HT1080 (cell line): ENCODE measurements at places on chromosomes 7 and 10.

DNA sequence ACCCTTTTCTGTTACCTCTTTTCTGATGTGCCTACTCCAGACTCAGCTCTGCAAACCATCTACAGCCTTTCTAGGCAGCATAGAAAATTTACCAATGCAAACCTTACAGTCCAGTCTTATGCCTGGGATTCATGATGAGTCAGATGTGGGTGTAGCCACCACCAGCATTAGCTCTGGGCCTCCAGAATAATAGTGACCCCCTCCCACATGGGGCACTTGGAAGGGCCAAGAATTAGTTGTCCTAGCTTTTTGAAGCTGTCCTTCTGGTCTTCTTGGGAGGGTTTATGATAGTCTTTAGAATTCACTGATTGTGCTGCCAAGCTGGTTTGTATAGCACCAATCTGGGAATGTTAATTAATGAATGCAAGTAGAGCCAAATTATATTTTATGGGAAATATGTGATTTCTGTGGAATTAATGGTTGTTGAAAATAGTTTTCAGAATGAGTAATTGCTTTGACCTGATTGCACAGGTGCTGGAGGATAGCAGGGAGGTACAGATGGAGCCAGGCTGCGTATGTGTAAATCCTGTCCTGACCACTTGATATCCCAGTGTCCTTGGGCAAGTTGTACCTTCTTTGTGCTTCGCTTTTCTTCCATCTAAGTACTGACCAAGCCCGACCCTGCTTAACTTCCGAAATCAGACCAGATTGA, 94.8 kb downstream of the CPED1 start:
- DNase-seq: peak; percentile 87

- no peak for DNase-seq
These were observed 1.2 kb upstream of the FAS start for GRCh38 chr10:88989423-88989822.

GRCh38 chr10:21193196-21193595, 296.1 kb upstream of the NEBL start:
- no peak for DNase-seq

DNA sequence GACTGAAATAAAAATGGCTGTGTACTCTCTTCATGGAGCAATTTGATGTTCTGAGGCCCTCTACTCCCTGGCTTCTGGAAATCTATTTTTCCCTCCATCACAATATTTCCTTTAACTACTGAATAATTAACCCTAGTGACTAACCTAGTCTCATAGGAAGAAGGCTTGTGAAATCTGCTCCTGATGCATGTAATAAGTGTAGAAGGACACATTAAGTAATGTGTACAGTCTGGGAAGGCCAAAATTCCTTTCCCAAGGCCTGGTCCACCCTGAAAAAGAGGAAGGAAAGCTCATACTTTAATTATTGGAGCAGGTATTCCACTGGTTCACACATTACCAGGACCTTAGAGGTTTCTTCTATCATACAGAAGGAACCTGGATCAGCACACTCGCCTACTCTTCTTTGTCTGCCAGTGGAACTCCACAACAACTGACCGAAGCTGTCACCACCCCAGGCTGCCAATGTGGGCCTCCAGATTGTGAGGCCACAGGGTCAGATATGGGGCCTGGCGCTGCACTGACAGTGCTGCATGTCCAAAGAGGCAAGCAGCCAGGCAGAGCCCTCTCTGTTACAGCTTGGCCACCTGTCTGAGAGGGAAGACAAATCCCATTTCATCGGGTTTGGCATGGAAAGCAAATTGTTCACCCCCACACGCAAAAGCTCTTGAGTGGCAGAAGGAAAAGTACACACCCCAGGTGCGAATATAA, 54.4 kb upstream of the FAM133B start:
- no peak for DNase-seq

DNA sequence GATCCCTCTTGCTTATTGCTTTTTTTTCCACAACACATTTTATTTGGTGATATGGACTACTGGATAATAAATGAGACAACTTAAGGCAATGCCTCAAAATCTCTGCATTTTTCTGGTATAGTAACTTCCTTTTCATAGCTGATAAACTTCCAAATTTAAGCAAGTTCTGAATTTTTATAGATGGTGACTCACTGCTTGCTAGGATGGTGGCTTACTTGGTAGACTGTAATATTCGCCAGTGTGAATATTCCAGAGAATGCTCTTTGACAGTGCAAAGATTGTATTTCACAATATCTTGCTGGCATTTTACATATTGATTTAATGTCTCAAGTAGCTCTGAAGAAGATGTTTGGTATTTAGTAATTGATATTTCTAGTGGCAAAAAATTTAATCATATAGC, 472.4 kb downstream of the TFEC start:
- peak; percentile 18 for DNase-seq

GRCh38 chr10:77637532-77638320, at the start of gene KCNMA1:
Gene KCNMA1 (minus strand): TSS chr10:77637808.
- peak; percentile 82 for DNase-seq

DNA sequence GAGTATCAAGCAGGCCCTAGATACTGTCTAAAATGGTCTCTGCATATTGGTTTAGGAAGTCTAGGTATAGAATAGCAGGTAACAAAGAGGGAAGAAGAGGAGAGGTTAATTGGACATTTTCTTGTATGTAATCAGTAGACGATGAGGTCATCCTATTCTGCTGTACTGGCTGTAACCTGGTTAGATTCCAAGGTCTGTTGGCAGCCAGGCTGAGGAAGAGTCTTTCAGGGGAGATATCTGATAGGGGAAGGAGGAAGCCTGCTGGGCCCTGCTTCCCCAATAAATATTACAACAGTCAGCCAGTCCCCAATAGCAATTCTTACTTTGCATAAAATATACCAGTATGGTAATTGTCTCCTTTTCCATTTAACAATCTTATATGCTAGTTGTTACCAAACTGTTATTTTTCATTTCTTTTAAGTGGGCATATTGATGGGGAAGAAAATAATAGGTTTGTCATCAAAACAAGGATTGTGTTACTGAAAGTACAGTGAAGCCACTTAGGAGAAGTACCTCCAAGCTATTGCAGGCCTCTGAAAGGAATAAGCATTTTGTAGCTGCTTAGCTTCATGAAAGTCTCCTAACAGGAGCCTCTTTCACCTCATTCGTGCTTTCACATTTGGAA, 186.4 kb downstream of the LRRC4 start:
- DNase-seq: peak; percentile 14

DNA sequence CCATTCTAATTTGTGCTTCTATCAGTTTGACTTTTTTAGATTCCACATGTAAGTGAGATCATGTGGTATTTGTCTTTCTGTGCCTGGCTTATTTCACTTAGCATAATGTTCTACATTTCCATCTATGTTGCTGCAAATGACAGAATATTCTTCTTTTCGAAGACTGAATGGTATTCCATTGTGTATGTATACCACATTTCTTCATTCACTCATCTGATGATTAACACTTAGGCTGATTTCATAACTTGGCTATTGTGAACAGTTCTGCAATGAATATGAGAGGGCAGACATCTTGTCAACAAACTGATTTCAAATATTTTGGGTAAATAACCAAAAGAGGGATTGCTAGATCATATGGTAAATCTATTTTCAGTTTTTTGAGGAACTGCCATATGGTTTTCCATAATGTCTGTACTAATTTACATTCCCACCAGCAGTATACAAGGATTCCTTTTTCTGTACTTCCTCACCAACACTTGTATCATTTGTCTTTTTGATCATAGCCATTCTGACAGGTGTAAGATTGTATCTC, 52.9 kb downstream of the ZNF22 start:
- DNase-seq: no peak

DNA sequence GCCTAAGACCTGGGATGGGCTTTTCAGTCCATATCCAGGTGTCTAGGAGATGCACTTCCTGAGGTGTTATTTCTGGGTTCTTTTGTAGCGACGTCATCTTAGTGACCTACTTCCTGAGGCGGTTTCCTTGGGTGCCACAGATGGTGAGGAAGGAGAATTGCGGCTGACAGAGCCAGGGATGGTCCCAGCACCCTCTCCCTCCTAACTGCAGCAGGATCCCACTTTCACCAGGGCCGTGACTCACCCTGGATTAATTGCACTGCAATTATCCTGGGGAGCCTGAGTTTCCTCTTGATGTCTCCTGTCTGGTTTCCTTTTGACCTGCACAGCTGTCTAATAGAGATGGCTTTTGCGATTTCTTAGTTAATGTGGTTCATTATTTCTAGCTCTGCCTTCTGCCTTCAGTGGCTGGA, 271.7 kb downstream of the TCF7L2 start:
- DNase-seq: peak; percentile 78

- no peak for DNase-seq
These were observed 68.2 kb downstream of the TFEC start for GRCh38 chr7:115962340-115962739.

DNA sequence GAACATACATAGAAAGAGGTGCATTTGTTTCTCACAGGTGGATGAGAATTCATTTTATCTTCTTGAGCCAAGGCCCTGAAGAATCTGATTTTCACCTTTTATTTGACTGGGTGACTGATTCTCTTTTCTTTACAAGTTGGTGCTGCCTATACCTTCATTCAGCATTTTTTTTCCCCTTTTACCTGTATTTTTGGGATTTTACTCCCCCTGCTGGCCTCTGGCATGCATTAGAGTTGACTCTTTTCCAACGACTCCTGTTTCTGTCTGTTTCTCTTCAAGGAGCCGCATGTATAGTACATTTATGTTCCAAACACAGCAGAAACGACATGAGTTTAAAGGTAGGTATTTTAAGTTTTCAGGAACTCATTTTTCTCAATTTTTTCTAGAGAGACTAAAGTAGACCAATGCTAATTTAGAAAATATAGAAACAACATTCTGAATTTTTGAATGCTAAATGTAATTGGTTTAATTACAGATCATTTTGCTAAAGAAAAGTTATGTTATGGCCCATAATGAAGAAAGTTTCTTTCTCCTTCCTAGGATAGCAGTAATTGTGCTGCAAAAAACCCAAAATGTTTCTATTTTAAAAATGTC, 149.8 kb upstream of the HDAC9 start:
- DNase-seq: peak; percentile 71

DNA sequence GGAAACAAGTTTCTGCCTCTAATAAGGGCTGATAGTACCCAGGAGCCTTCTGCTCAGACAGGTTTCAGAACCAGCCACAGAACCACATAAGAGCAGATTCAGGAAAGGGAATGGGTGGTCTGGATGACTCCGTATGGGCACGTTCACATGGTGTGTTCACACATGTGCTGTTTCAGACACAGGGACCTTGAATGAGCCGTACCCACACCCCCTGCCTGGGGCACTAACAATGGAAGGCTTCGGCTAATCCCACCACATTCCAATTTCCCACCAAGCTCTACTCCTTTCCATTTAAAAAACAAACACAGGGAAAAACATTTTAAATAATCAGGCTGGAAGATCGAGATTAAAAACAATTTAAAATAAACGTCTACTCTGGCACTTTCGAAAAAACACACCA, 217.3 kb downstream of the GRID1 start:
- DNase-seq: no peak

DNA sequence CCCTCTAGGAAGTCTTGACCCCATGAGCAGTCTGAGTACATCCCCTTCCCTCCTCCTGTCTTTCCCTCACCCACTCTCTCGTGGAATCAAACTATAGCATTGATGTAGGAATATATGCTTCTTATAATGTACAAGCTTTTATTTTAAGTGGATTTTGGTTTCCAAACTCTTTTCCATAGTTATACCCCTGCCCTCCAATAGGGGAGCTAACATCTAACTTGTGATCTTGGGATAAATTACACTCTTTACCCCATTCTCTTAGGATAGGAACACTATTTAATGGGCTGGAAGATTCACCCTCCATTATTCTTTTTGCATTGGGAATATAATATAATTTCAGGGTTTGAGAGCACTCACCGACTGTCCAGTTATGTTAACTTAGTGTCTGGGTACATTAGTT, 465.9 kb downstream of the GATA3 start:
- no peak for DNase-seq

- no peak for DNase-seq
These were observed 275.1 kb upstream of the FZD1 start for GRCh38 chr7:90988996-90989765.

- no peak for DNase-seq
These were observed 91.7 kb downstream of the SORCS1 start for GRCh38 chr10:107072786-107073185.

DNA sequence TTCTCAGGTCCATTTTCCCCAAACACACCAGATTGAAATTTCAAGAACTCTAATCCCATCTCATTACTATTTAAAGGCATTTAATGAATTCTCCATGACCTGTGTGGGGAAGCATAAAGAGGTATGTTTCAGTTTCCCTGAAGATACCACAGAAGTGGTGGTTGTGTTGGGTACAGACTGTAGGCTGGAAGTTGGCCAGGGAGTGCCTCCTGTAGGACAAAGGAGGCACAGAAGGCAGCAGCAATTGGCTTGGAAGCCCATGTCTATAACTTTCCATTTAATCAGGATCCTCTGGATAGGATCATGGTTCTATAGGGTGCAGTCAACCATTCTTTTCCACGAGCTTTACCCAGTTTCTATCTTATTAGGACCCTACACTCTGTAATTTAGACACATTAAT, 8.6 kb upstream of the BET1 start:
- DNase-seq: peak; percentile 4

GRCh38 chr7:19143881-19144574, 1.2 kb downstream of the FERD3L start:
- DNase-seq: no peak

DNA sequence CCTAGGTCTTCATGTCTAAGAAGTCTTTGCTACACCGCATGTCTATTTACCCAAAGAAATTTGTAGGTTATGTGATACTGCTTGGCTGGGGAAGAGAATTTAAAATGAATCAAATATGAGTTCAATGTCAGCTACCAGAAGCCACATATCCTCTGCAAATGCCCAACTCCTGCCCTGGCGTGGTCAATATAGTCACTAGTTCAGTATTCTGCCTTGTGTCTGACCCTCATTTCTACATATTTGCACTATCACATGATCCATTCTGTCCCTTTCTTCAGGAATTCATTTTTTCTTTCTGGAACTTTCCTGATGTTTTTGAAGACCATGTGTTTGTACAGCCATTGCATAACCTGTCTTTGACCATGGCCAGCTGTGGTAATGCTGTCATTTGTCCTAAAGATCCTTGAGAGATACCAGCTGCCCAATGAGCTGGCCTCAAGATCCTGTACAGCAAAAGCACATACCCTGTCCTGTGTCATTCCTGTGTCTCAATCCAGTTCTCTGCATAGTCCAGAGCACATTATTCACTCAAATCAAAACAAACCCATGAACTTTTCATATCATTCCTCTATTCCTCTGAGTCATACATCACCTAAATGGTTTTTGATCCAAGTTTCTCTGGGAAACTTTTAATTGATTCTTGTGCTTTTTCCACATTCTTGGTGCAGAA, 524.5 kb downstream of the PARD3 start:
- DNase-seq: peak; percentile 63

DNA sequence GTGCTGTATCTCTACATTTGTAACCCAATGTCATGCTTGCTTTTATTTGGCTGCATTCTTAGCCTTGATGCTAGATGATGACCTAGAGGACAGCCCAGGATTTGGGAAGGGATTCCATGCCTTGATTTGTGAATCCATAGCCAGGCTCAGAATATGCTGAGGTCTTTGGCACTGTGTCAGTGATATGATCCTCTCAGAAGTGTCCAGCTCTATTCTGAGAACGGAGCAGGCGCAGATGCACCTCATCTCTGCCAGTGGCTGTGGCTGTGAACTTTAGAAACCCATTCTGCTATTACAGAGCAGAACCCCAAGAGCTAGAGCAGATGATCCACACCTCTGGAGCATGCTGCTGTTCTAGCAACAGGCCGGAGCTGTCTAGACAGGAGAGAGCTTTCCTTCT, 212.8 kb downstream of the TRIL start:
- no peak for DNase-seq
